Forelimb muscle (tissue), 1 donor: ENCODE measurements at places on chromosomes 11 and 22.

GRCh38 chr11:32772731-32773130, 21.7 kb downstream of the CCDC73 start:
- no peak for DNase-seq

DNA sequence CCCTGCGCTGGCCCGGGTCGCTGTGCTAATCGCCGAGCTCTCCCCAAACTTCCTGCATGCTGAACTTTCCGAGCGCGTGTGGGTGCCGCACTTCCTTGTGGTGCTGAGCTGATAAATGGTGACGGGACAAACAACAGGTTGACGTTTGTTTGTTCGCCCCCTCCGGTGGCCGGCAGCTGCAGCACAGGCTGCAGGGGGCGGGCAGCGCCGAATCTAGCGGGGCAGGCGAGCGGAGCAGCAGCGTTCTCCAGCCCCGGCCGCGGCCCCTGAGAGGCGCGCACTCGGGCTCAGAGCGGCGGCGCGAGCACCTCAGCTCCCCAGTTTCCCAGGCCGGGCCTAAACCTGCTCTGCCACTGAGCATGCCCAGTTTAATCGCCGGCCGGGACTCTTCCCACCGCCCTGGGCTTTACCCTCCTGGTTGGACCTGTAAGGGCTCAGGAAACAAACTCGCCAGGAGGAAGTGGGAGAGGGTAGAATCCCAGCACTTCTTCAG, at the start of gene PDGFD:
TSS of gene PDGFD (minus strand) at position 120 of the 493 bp plus-strand sequence.
- DNase-seq: peak; percentile 43

DNA sequence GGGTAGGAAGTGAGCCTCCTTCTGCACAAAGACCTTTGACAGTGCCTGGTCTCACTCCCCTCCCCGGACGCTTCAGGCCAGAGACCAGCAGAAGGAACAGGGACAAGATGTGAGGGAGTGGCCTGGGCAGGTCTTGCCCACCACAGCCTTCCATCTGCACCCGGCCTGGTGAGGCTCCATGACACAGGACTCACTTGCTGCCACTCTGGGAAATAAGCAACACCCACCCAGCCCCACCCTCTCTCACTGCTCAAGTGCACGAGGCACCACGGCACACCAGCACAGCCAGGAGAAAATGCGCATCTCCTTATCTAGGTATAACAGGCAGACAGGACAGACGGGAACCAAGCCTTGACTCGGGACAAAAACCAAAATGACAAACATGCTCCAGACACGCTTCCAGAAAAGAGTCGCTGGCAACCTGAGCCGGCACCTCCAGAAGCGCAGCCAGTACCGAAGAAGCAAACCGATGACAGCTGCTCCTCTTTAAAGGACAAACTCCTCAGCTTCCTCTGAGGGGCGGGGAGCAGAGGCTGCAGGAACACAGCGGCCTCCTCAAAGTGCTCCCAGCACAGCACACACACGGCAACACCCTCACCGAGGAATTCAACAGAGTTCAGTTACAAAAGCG, 41.7 kb downstream of the BRD1 start:
- no peak for DNase-seq

DNA sequence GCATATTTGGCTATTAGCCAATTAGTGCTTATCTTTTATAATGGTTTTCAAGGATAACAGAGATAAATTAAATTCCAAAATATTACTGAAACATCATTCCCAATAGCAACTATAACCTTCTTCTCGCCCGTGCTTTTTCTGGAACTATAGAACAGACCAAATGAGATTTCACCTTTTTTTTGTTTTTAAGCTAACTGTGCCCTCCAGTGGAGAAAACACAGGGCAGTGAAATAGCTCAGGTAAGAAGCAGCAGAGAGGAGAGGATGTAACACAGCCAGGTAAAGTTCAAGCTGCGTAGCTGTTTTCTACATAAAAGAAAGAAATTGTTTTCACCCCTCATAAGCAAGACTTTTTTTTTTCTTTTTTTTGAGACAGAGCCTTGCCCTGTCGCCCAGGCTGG, 28.2 kb downstream of the HSD17B12 start:
- DNase-seq: no peak

DNA sequence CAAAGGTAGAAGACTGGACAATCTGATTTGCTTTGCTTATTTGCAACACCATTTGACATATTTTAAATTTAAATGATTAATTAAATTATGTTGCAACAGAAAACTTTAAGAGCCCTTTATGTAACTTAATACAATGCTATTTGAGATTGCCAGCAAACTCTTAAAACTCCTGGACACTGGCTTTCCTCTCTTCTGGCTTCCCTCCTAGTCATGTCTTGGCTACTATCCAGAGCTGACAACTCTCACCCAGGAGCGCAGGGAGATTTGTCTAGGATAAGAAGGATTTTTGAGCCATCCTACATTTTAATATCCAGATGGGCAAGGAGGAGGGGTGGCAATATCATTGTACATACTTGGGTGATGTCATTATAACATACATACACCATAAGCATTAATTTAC, 134.3 kb downstream of the ELP4 start:
- DNase-seq: no peak

GRCh38 chr22:39589875-39590274, 19.3 kb downstream of the CACNA1I start:
- DNase-seq: no peak

DNA sequence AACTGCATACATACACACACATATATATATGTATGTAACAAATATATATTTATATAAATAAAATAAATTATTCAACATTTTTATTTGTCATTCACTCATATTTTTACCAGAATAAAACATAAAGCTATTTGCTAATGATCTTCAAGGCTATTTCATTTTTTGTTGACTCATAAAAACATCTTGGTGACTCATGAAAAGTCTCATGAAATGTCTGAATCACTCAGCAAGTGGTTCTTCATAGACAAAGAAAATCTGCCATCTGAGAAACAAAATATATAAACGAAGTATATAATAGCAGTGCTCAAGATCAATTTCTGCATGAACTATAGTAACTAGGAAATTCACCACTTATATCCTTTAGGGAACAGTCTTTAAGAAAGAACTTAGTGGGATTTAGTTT, 764.8 kb upstream of the FAT3 start:
- DNase-seq: no peak

GRCh38 chr22:36447632-36448031, 33.8 kb downstream of the TXN2 start:
- no peak for DNase-seq

DNA sequence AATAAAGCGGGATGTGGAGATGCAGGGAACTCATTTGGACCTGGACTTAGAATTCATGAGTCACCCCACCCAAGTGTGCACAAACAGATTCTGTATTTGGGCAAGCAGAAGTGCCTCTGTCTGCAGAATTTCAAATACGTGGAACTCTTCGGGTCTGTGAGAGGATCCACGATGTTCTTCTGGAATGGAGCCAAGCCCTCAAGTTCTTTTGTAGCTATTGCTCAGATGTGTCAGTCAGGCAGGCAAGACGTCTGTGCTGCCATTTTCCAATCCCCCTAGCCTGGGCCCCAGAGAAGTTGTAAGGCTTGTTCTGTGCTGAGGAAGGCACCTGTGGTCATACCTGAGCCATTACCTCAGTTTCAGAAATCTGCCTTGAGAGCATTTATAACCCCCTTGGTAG, 132.8 kb upstream of the RASSF10 start:
- no peak for DNase-seq

- no peak for DNase-seq
Observed at GRCh38 chr11:21133244-21133643, 463.9 kb downstream of the NELL1 start.

DNA sequence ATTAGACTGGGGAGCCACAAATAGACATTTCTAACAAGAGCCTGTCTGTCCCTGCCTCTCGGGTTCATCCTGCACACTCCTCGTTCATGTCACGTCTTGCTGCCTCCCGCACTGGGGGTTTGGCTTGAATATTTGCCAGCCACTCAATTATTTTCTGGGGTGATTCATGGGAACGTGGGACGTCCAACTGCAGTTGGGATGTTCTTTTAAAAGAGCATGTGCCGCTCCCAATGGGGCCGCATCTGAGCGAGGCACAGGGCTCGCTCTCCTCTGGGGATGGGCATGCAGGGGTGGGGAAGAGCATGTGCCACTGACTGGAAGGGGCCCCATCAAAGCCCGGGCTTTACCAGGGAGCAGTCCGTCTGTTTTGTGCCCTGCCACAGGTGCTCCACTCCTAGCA, 43.4 kb downstream of the PARVG start:
- DNase-seq: no peak

DNA sequence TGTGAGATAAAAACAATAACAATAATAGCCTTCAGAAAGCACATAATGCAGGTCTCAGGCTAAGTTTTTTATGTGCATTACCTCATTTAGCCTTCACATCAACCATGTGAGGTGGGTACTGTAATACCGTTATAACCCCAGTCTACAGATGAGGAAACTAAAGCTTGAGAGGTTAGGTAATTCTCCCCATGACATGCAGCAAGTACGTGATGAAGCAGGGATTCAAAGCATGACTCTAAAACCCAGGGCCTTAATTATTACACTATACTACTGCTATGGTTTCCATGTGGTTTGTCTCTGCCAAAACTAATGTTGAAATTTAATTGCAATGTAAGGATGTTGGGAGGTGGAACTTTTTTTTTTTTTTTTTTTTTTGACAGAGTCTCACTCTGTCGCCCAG, 37.7 kb upstream of the FDX1 start:
- DNase-seq: no peak

- DNase-seq: no peak
Observed at GRCh38 chr22:39173787-39174497, 21.5 kb upstream of the CBX7 start.

- DNase-seq: no peak
Observed at GRCh38 chr11:11582011-11582701, 39.6 kb downstream of the GALNT18 start.

- no peak for DNase-seq
Observed at GRCh38 chr22:36773935-36774334, 2.0 kb downstream of the IFT27 start.

DNA sequence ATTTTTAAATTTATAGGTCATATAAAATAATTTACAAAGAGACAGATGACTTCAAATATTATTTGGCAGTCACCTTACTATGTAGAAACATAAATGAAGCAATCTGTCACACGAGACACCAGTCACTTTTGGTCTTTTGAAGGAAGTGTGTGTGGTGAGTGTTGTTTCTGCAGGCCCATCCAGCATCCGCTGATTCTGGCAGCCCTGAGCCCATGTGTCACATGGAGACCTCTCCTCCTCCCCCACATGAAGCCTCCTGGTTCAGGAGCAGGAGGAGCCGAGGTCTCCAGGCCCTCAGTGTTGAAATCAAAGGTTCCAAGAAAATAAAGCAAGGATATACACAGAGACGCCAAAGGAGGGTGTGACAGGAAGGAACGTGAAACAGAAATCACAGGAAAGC, 60.1 kb downstream of the ARFGAP3 start:
- no peak for DNase-seq

DNA sequence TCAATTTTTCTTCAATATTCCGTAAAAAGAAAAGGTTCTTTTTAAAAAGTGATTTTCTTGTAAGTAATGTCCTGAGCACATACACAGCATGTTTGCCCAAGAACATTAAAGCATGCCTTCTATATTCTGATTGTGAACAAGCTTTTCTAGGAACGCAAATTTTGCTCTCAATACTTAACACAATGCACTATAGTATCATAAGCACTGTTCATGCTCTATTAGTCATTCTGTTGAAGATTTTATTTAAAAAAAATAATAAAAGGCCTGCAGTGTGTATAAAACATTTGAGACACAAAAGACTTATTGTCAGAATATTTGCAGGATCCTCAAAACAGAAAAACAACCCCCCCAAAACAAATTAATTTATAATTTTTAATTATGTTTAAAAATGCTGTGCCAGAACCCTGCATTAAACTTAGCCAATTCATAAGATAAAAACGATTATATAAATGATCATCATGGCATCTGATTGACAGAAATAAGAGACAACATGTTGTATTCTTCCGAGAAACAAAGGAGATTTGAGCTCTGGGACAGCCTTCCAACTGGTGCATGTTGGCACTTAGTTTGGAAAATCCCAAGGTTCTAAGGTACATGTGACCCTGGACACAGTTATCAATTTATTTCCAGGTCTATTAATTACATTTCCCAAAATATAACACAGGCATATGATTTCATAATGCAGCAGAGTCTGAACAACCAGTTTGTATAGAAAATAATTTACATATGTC, 13.1 kb downstream of the MTMR2 start:
- no peak for DNase-seq

GRCh38 chr11:121652971-121653370, 200.2 kb upstream of the SORL1-AS1 start:
- DNase-seq: no peak

DNA sequence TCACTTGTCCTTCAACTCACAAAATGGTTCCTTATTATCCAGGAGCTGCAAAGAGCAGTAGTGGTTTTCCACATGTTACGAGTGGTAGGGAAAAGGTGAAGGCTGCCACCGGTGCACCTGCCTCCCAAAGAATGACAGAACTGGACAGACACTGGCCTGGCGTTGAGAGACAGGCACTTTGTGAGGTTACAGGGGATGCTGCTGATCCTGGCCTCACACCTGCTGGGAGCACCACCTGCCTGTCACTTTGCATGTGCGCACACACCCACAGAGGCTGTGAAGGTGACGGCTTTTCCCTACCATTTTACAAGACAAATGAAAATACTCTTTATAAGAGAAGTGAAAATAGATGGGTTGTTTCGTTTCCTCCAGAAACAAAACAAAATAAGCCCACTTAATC, 175.3 kb upstream of the B3GAT1 start:
- no peak for DNase-seq

GRCh38 chr22:46030231-46030880, 53.4 kb upstream of the WNT7B start:
- no peak for DNase-seq

- no peak for DNase-seq
Observed at GRCh38 chr11:41247621-41248020, 211.8 kb downstream of the LRRC4C start.

GRCh38 chr11:120941000-120941399, 82.9 kb upstream of the TBCEL start:
- DNase-seq: no peak

GRCh38 chr11:100863080-100863581, 176.0 kb downstream of the ARHGAP42 start:
- no peak for DNase-seq

DNA sequence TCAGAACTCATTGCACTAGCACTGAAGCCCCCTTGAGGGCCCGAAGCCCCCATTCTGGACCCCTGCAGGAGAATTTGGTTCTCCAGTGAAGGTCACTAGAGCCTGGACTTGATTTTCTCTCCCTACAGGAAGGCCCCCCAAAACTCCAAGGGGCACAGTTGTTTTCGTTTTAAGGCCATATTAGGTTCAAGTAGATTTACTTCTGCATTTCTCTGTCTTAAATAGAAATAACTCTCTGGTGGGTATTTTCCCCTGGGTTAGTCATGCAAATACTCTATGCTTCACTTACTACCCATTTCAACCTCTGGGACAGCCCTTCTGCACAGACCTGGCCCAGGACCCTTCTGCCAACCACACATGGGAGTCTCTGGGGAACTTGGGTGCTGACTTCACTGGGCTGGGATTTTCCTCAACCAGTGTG, 41.6 kb downstream of the WEE1 start:
- DNase-seq: no peak
